NCI-H2107 (cell line): ENCODE measurements at places on chromosomes 11 and 22.

DNA sequence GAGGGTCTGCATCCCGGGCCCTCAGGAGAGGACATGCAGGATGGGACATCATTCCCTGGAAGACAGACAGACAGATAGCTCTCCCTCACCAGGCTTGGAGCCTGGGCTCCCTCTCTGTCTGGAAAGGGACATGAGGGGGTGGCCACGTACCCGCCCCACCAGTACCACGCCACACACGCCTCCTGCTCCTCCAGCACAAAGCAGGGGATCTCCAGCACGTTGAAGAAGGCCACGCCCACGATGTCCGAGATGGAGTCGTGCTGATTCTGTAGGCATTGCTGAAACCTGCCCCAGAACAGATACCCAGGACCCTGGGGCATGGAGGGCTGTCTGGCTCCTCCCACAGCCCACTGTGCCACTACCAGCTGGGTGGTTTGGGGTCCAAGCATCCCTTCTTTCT, 2.2 kb downstream of the PLA2G3 start:
- no peak for DNase-seq

DNA sequence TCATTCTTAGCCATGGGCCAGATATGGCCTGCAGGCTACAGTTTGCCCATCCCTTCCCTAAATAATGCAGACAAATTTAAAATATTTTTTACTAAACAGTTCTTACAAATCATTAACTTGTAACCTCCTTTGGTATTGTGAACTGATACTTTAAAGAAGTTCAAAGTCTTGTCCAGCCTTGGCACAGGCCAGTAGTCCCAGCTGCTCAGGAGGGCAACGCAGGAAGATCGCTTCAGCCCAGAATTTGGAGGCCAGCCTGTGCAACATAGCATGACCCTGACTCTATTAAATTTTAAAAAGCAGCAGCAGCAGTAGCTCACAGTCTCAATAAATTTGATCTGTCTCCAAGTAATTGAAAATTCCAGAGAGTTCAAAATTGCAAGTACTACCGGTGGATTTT, 83.7 kb upstream of the ARHGAP32 start:
- DNase-seq: no peak

- no peak for DNase-seq
These were observed 58.9 kb upstream of the SEPTIN5 start for GRCh38 chr22:19655399-19655798.

DNA sequence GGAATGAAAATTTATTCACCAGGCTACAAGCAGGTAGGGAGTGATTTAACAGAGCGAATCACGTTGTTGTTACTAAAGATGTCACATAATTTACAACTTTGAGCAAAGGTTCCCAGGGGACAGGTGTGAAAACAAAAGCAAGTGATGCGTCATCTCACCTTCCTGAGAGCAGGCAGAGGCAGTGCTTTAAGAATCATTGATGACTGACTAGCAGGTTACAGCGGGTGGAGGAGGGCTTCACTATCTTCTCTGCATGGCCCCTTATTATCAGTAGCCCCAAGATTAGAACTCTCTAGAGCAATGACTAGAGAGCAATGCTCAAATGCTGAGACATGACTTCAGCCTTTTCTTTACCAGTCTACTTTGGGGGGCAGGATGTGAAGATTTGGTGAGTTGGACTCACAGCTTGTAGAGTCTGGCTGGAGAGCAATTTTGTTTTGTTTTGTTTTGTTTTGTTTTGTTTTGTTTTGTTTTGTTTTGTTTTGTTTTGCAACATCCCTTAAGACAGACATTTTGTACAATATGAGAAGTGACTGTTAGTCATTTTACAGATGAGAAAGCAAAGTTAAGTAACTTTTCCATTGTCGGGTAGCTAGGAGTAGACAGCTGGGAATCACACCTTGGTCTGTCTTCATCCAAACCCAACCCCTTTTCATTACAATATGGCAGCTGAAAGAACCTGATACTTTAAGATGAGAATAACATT, 84.8 kb downstream of the SLC1A2 start:
- DNase-seq: no peak

- DNase-seq: no peak
These were observed 68.5 kb upstream of the C11orf58 start for GRCh38 chr11:16669799-16670415.

DNA sequence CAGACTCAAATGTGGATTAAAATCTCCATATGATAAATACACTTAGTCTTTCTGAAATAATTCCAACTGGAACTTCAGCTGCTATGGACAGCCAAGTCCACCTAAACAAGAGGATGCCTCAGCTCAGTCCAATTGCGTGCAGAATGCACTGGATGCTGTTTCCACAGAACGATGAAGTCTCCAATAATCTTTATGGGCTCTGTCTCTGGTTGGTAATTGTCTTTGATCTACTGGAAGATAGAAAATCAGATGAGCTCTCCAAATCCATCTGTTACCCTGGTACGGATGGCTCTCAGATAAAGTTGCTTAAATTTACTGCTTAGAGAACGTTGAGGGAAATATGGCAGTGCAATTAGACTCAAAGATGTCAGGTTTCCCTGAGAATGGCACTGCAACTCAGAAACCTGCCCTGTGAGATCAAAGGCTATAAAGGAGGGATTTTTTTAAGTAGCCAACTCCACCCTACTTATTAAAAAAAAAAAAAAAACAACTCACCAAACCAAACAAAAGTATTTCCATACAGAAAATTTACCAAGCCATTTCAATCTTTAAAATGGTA, 859 bp upstream of the BIRC3 start:
- DNase-seq: no peak

DNA sequence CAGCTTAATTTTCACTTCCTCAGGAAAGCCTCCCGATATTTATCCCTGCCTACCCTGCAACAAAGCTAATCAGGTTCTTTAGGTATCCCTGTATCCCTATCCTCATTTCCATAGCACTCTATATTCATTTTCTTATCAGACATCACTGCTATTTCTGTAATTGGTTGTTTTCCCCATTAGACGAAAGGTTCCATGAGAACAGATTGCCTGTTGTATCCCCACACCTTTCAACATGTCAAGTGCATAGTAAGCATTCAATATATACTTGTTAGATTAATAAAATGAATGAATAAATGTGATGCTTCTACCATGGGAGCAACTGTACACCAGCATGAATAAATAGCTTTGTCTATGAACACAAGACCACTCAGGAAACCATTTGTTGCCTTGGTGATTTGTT, 499.8 kb downstream of the DLG2 start:
- DNase-seq: no peak

DNA sequence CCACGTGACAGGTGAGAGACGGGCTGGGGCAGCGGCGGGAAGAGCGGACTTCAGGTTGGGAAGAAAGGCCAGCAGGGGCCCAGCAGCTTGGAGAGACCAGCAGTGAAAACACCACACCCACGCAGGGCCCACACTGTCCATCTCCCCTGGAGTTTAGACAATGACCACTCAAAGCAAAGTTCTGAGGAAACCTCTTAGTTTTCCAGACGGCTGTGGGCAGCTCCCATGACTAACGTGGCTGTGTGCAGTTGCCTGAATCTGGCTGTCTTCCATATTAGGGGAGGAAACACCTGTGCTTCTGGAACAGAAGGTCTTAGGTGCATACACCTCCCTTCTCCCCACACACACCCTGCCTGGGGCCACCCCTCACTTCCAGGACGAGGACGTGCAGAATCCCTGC, 70.6 kb upstream of the TTLL12 start:
- DNase-seq: no peak

- DNase-seq: no peak
These were observed 70.4 kb downstream of the ELFN2 start for GRCh38 chr22:37356922-37357321.

DNA sequence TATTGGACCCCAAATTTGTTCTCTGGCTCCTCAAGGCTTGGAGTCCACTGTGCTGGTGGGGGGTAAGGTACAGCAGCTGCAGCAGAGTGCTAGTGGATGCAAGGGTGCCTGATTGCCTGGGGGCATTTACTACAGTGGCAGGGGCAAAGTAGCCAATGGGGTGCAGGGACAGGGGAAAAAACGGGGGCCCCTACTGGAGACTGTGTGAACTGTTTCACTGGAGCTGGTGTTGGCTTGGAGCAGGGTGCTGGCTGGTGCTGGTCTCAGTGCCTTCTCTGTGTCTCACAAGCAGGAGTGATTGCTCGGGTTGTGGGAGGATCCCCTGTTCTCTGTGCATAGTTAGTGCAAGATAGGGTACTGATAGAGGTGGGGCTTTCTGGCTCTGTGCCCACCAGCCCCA, 935.9 kb downstream of the JRKL start:
- DNase-seq: no peak

- no peak for DNase-seq
These were observed 564.7 kb downstream of the KCNA4 start for GRCh38 chr11:29452146-29452545.

GRCh38 chr11:2090172-2091111, 48.7 kb downstream of the IGF2 start:
- DNase-seq: no peak
